ENCODE measurements at places on chromosomes 1 and 21.

- DNase-seq: no peak
These were observed 2.7 kb upstream of the PTPN22 start for GRCh38 chr1:113874012-113874879.

DNA sequence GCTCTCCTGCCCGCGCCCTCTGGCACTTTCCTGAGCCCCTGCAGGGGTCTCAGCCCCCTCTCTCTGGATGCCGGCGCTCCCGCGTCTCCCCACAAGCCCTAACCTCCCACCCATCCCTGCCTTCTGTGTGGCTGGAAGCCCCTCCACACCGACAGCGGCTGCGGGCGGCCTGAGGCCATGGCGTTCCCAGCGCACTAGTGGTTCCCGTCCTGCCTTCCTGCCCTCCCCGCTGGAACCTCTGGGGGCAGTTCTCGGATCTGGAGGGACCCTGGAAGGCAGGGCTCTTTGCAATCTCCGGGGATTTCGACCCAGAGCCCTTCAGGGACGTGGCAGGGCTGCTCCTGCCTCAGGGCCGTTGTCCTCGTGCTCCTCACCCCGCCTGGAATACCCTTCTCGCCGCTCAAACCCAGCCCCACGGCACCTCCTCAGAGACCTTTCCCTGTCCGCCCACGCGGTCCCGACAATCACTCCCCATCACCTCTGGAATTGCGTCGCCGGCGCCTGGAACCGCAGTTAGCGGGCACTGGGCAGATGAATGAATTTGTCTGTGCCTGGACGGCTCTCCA is 493 bp upstream of the ESPN start:
- no peak for DNase-seq

DNA sequence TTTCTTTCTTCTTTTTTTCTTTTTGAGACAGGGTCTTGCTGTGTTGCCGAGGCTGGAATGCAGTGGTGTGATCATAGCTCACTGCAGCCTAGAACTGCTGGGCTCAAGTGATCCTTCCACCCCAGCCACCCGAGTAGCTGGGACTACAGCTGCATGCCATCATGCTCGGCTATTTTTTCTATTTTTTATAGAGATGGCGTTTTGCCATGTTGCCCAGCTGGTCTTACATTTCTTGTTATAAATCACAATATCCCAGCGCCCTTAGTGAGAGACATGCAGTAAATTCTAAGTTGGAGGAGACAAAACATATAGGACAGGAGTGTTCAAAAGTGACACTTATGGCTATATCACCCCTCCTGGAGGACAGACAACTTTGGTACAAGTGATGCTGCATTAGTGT is 31.3 kb upstream of the ACTN2 start:
- DNase-seq: no peak

DNA sequence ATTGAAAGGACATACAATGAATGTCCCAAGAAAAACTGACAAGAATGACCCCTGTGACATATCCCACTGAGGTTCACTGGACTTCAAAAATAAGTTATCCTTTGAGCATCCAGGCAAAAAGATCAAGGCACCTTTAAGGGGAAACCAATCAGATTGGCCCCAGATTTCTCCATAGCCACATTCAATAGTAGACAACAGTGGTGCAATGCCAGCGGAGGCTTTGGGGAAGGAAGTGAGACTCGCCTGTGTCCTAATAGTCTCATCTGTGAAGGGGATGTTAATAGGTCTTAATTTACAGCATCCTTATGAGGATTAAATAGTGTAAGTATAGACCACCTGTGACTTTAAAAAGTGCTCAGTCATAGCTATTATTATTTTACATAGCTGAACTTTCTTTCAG is 21.5 kb downstream of the RPL5 start:
- DNase-seq: no peak
